ENCODE measurements at places on chromosomes 6 and 20. TPM values are rescaled to one million over a fixed set of nuclear protein-coding genes. Genes with fewer than 3 reads are reported as not detected.

GRCh38 chr20:43748274-43748673, 21.5 kb upstream of the GTSF1L start:
- no peak for DNase-seq

Gene MMP24
- 0.13 TPM for total RNA-seq

DNA sequence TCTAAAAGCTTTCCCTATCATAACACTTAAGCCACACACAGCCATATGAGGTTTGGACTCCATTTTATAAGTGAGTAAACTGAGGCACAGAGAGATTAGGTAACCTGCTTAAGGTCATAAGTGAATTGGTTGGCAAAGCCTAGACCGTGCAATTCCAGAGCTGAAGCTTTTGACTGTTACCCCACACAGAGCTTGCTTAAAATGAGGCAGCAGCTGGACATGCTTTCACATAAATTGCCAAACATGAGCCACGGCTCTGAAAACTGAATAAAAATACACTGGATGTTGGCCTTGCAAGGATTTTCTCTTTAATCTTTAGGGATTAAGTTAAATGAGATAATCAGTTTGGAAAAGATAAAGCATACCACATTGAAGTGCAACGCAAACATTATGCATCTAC, 2.5 kb downstream of the RIPOR2 start:
- no peak for DNase-seq

GRCh38 chr6:83514866-83515466, 2.6 kb downstream of the PRSS35 start:
- DNase-seq = peak; percentile 48

Gene TFAP2A
- total RNA-seq = not detected

Gene TNFRSF6B
- total RNA-seq = 15.4 TPM

DNA sequence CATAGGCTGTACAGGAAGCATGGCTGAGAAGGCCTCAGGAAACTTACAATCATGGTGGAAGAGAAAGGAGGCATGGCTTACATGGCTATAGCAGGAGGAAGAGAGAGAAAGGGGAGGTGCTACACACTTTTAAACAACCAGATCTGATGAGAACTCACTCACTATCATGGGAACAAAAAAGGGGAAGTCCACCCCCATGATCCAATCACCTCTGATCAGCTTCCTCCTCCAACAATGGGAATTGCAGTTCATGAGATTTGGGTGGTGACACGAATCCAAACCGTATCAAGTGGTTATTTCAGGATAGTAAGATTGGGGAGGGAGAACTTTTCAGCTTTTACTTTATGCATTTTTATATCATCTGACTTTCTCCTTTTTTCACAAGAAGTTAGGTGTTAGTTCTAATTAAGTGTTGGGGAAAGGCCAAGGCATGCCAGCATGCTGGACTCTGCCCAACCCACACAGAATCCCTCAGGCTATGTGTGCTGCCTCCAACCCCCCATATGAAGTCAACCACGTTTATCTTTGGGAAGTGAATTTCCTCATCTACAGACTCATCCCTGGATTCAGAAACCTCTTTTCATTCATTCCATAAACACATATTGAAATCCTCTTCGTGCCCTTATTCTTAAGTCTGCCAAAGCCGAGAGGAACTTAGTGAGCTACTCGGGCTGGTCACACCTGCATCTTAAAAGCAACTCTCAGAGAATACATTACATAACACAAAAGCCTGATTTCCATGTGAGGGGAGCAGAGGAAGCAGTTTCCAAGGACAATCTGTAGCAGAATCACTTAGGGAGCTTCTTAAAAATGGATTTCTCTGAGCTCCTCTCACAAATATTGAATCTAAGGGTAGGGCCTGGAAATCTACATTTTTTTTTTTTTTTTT, 16.7 kb upstream of the CLIC5 start:
- no peak for DNase-seq

Gene CD93
- 101 TPM for total RNA-seq

Gene RAB44
- under 0.01 TPM for total RNA-seq

DNA sequence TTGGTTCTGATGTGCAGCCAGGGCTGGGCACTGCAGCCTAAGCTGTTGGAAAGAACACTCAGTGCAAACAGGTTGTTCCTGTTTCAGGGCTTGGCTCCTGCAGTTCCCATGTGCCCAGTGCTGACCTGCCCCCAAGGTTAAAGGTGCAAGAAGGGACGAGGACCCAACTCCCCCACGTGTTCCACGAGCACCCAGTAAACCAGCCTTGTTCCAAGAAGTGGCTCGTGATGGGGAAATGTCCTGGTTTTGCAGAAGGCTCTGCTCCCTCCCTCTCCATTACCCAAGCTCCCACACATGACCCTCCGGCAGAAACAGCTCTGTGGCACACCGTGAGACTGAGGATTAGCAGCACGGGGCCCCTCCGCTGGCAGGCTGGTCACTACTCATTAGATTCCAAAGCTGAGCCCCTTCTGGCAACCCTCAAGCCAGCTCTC, 9.4 kb downstream of the ACSS1 start:
- DNase-seq = no peak

GRCh38 chr6:169395080-169395805, 141.6 kb upstream of the THBS2 start:
- DNase-seq = no peak

- DNase-seq = no peak
Measured at GRCh38 chr20:17810062-17810631, 110.4 kb downstream of the BANF2 start.

Gene ENPP5
- under 0.01 TPM for total RNA-seq

Data from dermis microvascular lymphatic vessel endothelial cell (primary cell).